ENCODE measurements at places on chromosomes 3 and 15.

- DNase-seq = no peak
Observed at GRCh38 chr3:53890726-53891475, 758 bp downstream of the SELENOK start.

GRCh38 chr15:47529241-47529640 is 188.1 kb upstream of the SEMA6D start:
- DNase-seq = no peak

GRCh38 chr15:76991048-76991447 is 3.9 kb upstream of the PSTPIP1 start:
- DNase-seq = no peak

DNA sequence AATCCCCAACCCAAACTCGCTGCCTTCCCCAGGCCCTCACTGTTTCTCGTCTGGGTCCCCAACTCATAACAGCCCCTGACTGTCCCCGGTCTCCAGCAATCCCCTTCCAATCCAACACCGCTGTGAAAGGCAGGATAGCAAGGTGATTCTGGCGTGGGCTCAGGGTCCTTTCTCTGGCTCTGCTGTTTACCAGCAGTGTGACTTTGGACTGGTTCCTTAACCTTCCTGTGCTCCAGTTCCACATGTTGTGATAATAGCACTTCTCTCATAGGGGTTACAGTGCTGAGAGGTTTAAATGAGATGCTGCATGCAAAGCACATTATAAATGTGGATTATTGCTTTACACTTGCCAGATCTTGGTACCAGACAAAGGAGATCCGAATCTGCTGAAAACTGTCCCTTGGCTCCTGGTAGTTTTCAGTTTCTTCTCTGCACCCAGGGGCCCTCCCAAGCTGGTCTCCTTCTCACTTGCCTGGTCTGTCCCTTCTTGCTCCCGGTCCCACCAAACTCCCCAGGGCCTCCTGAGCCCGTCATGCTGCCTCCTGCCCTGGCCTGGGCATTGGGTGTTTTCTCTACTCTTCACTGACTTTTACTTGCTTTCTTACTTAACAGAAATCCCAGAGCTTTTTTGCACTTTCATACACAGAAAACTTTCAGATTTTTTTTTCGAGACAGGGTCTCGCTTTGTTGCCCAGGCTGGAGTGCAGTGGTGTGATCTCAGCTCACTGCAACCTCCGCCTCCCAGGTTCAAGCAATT is 26.8 kb upstream of the CYP11A1 start:
- DNase-seq = no peak

DNA sequence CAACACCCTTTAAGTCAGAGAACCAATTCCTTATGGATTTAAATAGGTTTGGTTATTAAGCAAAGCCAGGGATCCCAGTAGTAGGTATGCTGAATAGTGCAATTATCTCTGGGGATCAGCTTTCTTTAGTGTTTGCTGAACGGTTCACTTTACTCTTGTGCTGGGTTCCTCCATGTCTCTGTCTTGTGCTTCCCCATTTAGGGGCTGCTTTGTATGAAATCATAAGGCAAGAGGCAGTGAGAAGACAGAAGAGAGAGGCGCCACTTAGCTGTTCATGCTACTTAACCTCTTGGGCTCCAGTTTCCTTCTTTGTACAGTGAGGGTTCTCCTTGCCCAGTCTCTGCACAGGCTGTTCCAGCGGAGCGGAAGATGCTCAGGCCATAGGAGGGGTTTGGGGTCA is 3.5 kb downstream of the ST6GAL1 start:
- DNase-seq = no peak

DNA sequence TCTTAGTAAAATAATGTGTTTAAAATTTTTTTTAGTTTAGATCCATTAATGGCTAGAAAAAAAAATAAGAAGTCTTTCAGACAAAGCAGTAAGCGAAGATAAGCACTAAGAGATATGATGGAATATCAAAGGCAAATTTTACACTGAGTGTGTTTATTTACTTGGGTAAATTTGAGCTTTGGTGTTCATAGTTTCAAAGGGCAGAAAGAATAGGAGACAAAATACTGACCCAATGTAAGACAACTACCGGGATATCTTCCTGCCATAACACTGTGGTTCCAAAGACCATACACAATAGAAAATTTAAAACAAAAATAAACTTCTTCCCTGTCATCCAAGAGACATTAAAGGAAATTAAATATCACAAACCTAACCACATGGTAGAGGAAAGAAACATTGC is 25.5 kb upstream of the TP63 start:
- DNase-seq = no peak

DNA sequence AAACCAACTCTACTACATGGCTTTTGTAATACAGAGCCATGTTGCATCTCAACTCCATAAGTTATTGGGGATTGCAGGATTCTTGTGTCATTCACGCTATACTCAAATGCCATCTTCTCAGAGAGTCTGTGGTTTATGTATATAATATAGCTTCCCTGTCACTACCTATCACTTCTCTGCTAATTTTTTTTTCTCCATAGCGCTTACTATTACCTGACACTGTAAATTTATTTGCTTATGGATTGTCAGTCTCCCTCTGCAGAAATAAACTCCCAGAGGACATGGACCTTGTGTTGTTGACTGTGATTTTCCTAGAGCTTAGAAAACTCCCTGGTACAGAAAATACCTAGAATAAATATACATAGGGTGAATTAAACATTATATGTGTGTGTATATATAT is 990.5 kb downstream of the TBL1XR1 start:
- no peak for DNase-seq

DNA sequence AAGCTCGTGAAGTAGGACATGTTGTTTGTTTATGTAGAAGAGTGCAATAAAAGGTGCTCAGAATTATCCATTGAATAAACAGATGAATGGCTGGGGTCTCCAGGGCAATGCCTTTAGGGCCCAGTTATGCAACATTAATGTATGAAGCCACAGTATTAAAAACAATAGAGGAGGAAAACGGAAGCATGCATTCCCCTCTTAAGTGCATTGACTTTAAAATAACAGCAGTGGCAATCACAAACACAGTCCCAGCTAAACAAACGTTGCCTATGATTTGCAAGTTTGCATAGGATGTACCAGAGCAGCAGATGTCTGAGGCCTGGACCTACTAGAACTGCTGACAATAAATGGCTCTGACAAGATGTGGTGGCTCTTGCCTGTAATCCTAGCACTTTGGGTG is 60.6 kb upstream of the GCNT3 start:
- DNase-seq = no peak

- DNase-seq = no peak
Observed at GRCh38 chr3:133926736-133927539, 31.3 kb upstream of the RAB6B start.

GRCh38 chr3:53357458-53357857 is 10.1 kb upstream of the DCP1A start:
- DNase-seq = no peak

- DNase-seq = no peak
Observed at GRCh38 chr3:39559543-39559942, 92.1 kb downstream of the MOBP start.

GRCh38 chr3:4708230-4708629 is 215.1 kb downstream of the ITPR1 start:
- DNase-seq = no peak

DNA sequence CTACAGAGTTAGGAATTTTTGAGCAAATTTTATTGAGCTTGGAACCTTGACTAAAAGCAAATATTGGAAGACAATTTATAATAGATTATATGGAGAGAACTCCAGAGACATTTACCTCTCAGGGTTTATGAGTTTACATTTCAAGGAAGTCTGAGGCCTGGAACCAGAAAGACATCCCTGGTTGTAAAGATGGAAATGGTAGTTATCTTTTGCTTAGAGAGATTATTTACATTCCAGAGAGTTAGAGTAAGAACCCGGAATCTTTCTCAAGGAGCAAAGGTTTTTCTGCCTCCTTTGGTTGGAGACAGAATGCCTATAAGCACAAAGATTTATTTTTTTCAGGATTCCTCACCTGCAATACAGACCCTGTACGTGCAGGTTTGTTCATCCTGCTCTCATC is 458.1 kb downstream of the TBL1XR1 start:
- DNase-seq = no peak

GRCh38 chr15:29268706-29269484 is 727 bp downstream of the NSMCE3 start:
- DNase-seq = peak; percentile 4

DNA sequence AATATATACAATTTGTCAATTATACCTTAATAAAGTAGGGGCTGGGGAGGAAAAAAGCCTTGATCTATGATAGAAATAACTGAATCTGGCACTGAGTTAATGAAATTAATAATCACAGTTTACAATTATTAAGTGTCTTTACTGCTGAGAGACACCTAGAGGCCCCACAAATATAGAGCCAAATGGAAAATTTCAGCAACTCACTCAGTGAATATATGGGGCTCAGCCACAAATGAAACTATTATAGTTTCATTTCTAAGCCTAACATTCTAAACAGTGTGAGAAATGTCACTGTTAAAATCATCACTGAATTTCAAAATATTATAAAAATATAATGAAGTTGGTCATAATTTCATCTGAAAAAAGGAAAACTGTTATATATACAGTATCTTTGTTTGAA is 40.3 kb downstream of the GNB4 start:
- DNase-seq = no peak
